Activated T-helper 1 cell treated with anti-CD3 and anti-CD28 coated beads, Interleukin-2, amount 50 U/mL, for 16 hours (primary cell): ENCODE measurements at places on chromosomes 5 and 9.

GRCh38 chr5:119274767-119275130 lies 81.1 kb upstream of the TNFAIP8 start:
- DNase-seq = no peak

- DNase-seq = no peak
These were observed 36.4 kb upstream of the SLC6A19 start for GRCh38 chr5:1164696-1165630.

- no peak for DNase-seq
These were observed 47.8 kb upstream of the RAI14 start for GRCh38 chr5:34608368-34608767.

- no peak for DNase-seq
These were observed 389.6 kb downstream of the KDM4C start for GRCh38 chr9:7147121-7148090.

- DNase-seq = no peak
These were observed 53.3 kb downstream of the IL33 start for GRCh38 chr9:6268826-6269397.

DNA sequence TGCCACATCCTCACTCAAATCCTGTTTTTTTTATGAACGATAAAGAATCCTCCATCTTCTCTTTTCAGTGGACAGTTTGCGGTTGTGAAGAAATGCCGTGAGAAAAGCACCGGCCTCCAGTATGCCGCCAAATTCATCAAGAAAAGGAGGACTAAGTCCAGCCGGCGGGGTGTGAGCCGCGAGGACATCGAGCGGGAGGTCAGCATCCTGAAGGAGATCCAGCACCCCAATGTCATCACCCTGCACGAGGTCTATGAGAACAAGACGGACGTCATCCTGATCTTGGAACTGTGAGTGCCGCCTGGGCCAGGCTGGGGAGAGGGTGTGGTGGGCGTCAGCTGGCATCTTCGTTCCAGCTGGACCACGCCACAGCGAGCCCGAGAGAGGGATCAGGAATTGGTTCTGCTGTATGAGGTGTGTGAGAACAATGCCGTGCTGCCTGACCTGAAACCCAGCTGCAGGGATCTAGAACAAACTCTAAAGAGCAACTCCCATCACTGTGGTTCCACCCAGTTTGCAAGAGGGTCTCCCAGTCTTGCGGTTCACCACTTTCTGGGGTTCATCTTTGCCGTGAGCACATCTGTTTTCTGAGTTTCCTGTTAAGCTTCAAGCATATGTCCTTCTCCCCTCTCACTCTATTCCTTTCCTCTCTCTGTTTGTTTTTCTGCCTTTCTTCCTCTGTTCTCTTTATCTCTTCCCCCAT lies 107.4 kb downstream of the DAPK1 start:
- DNase-seq = no peak

- no peak for DNase-seq
These were observed 294.4 kb downstream of the MARCHF11 start for GRCh38 chr5:15885156-15885555.

DNA sequence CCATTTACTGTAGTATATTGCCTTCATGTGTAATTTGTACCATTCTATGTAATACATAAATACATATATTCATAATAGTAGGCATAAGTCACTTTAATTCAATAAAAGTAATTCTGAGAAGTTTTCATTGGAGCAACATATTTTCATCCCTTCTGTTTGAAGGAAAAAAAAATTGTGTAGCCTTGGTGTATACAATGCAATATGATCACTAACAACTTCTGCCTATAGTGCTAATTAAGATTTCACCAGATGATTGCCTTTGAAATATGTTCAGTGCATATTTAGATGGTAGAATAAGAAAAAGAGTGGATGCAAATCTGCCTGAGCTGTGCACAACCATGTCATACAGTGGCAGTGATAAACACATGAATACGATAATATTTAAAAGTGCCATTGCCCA lies 996.8 kb downstream of the EFNA5 start:
- DNase-seq = no peak

GRCh38 chr5:175751369-175751768 lies 93.5 kb downstream of the HRH2 start:
- no peak for DNase-seq

- DNase-seq = no peak
These were observed 69.7 kb downstream of the GHR start for GRCh38 chr5:42492974-42493373.

DNA sequence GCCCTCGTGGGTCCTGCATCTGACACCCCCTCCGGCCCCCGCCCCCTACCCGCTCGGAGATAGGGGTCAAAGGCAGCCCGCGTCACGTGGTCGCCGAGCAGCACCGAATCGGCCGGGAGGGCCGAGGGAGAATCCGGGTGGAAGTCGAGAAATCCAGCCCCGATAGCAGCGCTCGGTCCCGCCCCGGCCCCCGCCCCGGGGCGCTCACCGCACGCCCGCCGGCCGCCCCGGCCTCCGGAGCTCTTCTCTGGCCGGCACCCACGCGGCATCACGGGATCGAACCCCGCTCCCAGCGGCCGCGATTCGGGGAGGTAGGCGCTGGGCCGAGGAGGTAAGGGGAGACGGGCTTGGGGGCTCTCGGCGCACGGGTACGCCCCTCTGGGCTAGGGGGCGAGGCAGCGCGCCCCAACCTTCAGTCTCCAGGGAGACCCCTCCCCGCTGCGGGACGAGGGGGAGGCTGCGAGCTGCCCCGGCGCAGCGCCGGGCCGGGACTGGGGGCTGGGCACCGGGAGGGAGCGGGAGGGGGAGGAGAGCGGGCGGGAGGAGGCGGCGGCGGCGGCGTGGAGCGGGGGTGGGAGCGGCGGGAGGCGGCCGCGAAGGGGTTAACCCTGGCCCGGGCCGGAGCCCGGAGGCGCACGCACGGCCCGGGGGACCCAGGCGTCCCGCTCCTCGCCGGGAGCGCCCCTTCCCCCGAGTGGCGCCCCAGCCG lies 22.1 kb upstream of the NDST1 start:
- peak; percentile 6 for DNase-seq

GRCh38 chr9:90909225-90909624 lies 107.6 kb downstream of the SYK start:
- DNase-seq = no peak

DNA sequence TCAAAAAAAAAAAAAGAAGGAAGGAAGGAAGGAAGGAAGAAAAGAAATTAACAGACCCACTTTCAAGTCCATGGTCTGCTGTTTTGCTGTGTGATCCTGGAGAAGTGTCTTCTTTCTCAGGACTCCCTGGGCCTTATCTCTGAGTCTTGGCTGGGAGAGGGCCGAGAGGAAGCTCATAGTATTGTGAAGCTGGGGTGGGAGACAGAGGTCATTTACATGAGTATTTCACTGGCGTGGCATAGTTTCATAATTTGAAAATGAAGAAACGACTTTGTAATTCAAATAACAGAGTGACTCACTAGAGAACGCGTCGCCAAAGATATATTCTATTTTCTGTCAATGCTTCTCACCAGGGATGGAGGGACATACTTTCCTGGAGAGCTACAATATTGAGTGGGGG lies 2.4 kb upstream of the C9orf50 start:
- no peak for DNase-seq

DNA sequence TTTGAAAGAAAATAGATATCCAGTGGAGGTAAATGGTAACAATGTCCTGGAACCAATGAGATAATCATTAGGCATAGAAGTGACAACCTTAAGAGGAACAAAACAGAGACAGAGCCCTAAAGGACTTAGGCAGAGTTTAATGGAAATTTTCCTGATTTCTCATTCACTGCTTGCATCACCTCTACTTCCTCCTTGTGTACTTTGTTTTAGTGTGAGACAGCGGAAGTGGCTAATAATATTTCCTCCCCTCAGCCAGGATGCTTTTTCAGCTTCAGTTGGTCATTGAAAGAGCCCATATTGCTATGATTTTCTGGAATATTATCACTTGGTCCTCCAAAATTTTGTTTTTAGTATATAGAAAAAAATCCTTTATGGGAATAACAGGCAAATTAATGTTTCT lies 153.4 kb upstream of the MPDZ start:
- DNase-seq = no peak

GRCh38 chr5:13328316-13328715 lies 616.2 kb downstream of the DNAH5 start:
- no peak for DNase-seq

GRCh38 chr5:107979900-107980299 lies 309.2 kb upstream of the EFNA5 start:
- DNase-seq = no peak

- no peak for DNase-seq
These were observed 94.7 kb upstream of the SARDH start for GRCh38 chr9:133832877-133833276.

GRCh38 chr5:31809050-31809870 lies 170.3 kb downstream of the PDZD2 start:
- DNase-seq = no peak
